Forelimb muscle (tissue), 1 donor: ENCODE measurements at places on chromosomes 5 and 9. TPM values are rescaled to one million over a fixed set of nuclear protein-coding genes. Genes with fewer than 3 reads are reported as not detected.

DNA sequence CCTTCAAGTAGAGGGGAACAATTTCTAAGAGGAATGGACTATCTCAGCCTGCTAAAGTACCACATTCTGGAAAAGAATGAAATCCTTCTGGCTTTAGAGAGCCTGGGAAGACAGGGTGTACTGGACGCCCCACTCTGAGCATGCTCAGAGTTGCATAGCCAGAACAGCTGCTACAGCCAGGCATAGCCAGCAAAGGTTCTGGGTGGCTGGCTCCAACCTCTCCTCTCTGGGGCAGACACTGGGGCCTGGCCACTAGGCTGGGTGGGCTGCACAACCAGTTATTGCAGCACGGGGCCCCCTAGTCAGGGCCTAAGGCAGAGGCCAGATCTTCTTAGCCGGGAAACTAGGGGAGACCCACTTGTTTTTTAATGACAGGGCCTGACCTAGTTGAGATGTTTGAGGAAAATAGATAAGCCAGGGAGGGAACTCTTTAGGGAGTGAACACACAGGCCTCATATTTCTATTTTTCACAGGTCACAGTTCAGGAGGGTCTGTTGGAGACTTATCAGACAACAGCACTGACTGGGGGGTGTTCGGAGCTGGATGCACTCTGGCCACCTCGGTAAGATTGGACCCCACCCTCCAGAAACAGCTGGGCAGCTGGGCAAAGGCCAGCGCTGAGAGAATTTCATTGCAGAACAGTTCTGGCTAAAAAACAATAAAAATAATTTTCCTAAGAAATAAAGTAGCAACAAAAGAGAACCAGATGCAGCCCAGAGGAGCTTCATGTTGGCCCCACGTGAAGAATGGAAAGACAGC is 142.9 kb downstream of the LPAR1 start:
- no peak for DNase-seq

GRCh38 chr9:112548836-112549595 is 62.4 kb downstream of the KIAA1958 start:
- DNase-seq = no peak

GRCh38 chr9:105672711-105673234 is 10.5 kb downstream of the TAL2 start:
- DNase-seq = no peak

The ATP10B gene
- 0.35 TPM for polyA plus RNA-seq
